ENCODE measurements at places on chromosomes 11 and 22. TPM values are rescaled to one million over a fixed set of nuclear protein-coding genes. Genes with fewer than 3 reads are reported as not detected.
A peak's percentile ranks its signal among the peaks of the same experiment; 100 is the strongest.

DNA sequence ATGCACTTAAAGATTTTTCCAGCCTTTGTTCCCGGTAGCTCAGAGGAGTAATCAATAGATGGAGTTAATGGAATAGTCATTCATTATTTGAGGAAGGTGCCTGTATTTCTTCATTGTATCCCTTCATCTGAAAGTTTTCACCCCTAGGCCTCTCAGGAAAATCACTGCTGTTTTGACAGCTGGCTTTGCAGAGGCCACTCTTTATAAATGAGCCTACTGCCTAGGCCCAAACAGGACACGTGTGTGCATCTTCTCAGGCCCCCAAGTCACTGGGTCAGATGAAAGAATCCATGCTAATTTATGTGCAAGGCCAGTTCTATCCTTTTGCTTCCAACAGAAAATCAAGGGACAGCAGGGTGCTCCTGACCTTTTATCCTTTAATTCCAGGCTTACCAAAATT is 76.8 kb downstream of the MPPED2 start:
- no peak for DNase-seq

OR56A1 gene
- polyA plus RNA-seq = not detected

CD151 gene
- 165 TPM for polyA plus RNA-seq

- no peak for DNase-seq
Observed at GRCh38 chr22:22228921-22229320, 15.7 kb upstream of the VPREB1 start.

DNA sequence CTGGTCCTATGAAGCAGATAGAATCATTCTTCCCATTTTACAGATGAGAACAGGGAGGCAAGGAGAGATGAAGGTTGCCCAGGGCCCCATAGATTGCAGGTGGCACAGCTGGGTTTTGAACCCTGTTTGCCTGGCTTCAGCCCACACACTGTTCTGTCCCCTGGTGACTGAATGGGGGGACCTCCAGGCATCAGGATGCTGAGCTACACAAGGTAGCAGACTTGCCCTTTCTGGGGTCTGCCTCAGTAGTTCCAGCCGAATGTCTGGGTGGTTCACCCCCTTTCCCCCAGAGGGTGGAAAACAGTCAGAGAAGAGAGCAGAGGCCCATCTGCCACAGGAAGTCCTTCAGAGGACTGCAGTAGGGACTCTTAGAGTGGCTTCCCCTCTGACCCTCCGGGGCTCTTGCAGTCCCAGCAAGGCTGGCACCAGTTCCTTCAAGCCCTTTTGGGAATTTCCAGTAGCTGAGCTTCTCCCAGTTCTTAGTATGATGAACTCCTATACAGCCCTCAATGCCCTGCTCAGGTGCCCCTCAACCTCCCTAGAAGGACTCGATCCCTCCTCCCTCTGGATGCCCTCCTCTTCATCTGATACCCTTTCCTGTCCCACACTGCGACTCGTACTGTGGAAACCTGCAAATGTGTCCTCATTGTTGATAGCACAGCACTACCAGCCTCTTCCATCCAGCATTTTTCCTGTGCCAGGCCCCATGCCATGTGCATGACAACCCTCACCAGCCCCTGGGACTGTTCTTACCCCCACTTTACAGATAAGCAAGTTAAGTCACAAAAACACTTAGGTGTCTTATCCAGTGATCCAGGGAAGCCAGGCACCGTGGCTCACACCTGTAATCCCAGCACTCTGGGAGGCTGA is 82.8 kb downstream of the IGLL1 start:
- DNase-seq = no peak

DNA sequence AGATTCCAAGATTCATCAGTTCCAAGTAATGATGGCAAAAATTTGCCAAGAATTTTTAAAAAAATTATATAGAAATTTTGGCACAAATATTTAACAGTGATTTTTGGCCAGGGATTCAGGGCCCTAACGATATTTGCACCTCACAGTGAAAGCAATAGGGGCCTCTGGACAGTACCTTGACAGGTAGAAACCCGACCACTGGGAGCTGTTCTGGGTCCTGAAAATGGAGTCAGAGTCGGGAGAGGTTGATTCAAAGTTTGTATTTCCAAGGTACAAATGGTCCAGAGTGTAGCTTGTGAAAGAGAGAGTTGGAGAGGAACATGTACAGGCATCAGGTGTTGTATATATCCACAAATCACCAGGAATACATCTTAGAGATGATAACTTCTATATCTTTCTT is 41.6 kb downstream of the MRGPRX2 start:
- DNase-seq = no peak

- DNase-seq = no peak
Observed at GRCh38 chr11:60563553-60564235, 48.5 kb downstream of the MS4A13 start.

DNA sequence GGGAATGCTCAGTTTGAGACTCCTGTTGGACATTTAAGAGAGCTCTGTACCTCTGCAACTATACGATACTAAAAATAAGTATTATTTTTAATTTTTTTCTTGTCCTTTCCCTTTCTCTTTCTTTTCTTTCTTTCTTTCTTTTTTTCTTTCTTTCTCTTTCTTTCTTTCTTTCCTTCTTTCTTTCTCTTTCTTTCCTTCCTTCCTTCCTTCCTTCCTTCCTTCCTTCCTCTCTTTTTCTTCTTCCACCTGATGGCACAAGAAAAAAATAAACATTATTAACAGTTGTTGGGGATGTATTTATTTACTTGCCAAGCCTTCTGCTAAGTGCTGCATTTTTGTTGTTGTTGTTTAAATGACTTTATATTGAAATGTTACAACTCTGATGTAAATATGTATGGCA is 39.5 kb downstream of the GRAMD1B start:
- DNase-seq = no peak

PTGDR2 gene
- polyA plus RNA-seq = 0.14 TPM

KDM4D gene
- polyA plus RNA-seq = 2.2 TPM

- DNase-seq = no peak
Observed at GRCh38 chr22:43978558-43978957, 23.3 kb downstream of the SAMM50 start.

- DNase-seq = no peak
Observed at GRCh38 chr11:61659413-61660196, 20.6 kb upstream of the DAGLA start.

DNA sequence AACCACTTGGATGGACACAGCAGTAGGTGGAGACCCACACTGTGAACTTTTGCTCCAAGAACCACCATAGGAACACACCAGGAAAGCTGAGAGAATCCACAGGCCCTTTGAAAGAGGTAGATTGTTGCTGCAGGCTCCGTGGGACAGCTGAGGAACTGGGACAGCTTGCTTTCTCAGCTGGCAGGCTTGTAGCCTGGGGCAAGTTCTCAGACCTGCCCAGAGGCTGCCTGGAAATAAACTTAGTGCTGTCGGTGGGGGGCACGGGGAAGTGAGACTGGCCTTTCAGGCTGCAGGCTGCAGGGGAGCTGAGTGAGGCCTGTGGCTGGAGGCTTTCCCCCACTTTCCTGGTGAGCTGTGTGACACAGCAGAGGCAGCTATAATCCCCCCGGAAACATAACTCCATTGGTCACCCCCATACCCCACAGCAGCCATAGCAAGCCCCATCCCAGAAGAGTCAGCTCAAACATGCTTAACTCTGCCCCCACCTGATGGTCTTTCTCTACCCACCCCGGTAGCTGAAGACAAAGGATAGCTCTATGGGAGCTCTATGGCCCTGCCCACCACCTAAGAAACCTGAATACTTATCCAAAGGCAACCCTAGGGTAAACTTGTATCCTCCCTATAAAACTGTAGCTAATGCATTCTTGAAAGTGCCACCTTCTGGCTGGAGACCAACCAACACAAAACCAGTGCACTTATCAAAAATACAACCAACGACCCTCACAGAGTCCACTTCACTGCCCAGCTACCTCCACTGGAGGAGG is 21.4 kb upstream of the ACRV1 start:
- DNase-seq = no peak

FOLR1 gene
- polyA plus RNA-seq = 91.6 TPM

DNA sequence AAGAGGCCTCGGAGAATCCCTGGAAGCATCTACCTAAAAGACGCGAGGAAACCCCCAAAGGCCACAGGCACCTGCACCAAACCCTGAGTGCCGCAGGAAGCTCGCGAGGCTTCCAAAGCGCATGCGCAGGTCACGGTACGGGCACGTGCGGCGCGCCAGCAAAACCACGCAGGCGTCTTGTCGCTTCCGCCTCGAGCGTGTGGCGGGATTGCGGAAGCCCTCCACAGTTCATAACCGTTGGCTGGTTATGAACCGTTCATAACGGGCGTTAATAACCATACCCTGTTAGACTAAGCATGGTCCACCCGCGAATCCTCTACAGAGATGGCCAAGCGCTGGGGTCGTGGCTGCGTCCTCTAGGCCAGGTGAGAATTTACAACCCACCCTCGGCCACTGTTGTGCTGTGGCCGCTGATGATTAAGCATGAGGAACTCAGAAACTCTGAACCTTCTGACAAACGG is 46.4 kb downstream of the MORC2 start:
- peak; percentile 43 for DNase-seq

NRXN2 gene
- polyA plus RNA-seq = 7.4 TPM

DNA sequence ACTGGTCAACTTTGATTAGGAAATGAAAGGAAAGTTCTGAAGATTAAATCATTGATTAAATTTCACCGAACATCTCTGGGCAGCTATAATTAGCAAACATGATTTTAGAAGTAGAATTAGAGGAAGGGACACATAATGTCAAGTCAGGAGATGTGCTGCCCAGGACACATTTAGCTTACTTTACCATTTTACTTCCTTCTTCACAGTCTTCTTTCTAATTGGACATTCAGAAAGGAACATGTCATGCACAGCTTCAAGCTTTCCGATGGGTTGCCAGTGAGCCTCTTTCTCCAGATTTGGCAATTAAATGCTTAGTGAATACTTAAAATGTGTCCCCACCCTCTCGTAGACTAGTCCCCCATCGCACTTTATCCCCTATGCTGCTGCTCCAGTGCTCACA is 234.7 kb downstream of the FAM76B start:
- DNase-seq = no peak

INPP5J gene
- polyA plus RNA-seq = 2.0 TPM

GRCh38 chr11:97092823-97093222 is 703.0 kb downstream of the JRKL start:
- DNase-seq = no peak

GRCh38 chr11:92810423-92811064 is 158.9 kb upstream of the MTNR1B start:
- DNase-seq = no peak

BTG4 gene
- not detected for polyA plus RNA-seq

- no peak for DNase-seq
Observed at GRCh38 chr11:120147094-120147949, 9.4 kb upstream of the TRIM29 start.

DNA sequence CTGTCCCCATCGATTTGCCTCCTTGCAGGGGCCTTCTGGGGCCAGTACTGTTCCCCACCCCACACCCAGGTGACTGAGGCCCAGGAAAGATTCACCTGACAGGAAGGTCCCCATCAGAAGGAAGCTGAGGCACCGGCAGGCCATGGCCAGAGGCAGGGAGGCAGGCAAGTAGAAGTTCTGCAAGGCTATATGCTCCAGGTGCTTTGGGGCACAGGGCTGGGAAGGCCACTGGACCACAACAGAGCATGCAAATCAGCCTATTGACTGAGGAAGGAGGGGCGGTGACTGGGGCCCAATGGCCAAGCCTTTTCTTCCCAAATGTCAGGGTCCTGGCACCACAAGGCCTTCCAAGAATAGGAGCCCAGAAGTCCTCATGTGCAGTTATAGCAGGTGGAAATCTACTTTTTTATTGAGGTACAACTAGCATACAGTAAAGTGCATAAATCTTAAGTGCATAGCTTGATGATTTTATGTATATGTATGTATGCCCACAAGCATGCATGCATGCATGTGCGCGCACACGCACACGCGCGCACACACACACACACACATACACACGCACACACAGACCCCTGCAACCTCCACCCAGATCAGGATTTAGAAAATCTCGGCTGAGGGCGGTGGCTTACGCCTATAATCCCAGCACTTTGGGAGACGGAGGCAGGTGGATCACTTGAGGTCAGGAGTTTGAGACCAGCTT is at the start of gene VPREB3:
Gene VPREB3, minus strand, starts transcription at position 206 of the 700 bp plus-strand sequence. Its CDS starts 62 bp downstream, at position 144.
- no peak for DNase-seq

GRCh38 chr11:60754887-60755286 is 1.8 kb upstream of the MS4A15 start:
- no peak for DNase-seq

GRCh38 chr11:45960387-45961095 is 38.1 kb downstream of the LARGE2 start:
- peak; percentile 62 for DNase-seq

RNASEH2C gene
- 42.8 TPM for polyA plus RNA-seq

- DNase-seq = no peak
Observed at GRCh38 chr11:35235936-35236666, 97.1 kb downstream of the CD44 start.

C11orf42 gene
- polyA plus RNA-seq = 1.8 TPM

CATSPER1 gene
- not detected for polyA plus RNA-seq

DNA sequence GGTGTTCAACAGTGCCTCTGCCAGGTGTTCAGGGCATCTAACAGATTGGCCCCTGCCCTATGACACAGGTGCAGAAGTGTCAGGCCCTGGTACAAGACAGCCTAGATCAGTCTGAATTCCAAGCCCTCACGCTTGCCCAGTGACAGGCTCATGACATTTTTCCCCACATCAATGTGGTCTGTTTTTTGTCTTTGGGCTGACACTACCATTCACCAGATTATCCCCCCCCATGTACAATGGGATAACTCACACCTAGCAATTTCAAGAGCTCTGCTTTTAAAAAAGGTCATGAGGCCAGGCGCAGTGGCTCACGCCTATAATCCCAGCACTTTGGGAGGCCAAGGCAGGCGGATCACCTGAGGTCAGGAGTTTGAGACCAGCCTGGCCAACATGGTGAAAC is 155.5 kb upstream of the PITPNB start:
- DNase-seq = no peak

GRCh38 chr11:120655589-120655988 is 144.0 kb downstream of the GRIK4 start:
- no peak for DNase-seq

GRCh38 chr11:65574109-65574810 is 1.6 kb upstream of the EHBP1L1 start:
- peak; percentile 82 for DNase-seq

GRCh38 chr22:23363683-23364082 is 183.4 kb downstream of the BCR start:
- DNase-seq = no peak

DNA sequence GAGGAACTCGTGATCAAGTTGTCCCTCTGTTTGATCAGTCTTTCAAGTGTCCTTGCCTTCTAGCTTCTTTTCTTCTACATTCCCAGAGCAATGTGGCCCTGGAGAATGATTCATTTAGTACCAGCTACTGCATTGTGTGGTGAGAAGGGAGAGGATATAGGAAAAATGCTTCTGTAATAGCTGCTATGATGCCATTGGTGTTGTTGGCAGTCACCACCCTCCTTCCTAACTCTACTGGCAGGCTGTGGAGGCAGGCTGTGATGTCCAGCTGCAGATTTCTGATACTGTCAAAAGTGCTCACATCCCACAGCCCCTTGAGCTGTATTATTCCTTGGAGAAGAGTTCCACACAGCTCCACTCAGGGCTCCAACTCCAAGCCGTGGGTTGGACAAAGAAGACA is 52.8 kb downstream of the ENDOD1 start:
- DNase-seq = no peak

Measured in right lung (tissue), 10 donors.